Stimulated activated CD4-positive, alpha-beta T cell treated with anti-CD3 and anti-CD28 coated beads, Interleukin-15, amount 100 ng/mL, for 1 hour (primary cell): ENCODE measurements at places on chromosomes 2 and 18.
A peak's percentile ranks its signal among the peaks of the same experiment; 100 is the strongest.

DNA sequence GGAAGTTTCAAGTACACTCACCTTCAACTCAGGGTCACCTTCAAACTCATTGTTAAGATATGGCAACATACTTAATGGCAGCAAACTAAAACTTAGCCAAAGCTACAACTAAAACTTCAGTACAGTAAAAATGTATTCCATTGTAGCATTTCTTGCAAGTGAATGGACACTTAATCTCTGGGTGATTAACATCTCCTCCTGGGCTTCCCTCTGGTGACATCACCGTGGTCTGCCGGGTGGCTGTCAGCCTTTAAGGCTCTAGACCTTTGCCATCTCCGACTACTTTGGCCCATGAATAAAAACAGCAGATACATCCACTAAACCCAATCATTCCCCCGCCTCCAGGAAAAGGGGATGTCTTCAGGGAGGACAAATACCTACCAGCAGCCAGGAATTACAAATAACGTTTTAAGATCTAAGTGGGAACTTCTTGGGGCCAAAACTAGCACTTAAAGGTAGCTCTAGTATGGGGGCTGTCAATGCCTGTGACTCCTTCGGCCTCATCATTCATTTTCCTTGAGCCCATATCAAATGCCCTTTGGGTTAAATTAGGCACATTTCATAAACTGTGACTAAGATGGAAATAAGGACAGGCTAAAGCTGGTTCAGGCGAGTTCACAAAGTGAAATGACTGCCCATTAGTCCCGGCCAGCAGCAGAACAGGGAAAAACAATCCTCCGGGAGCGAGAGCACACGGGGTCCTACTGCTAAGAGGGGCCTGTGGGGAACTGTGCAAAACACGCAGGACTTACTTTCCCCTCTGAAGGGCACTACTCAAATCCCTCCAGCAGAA, 1.1 kb downstream of the TFCP2L1 start:
- DNase-seq, result no peak

DNA sequence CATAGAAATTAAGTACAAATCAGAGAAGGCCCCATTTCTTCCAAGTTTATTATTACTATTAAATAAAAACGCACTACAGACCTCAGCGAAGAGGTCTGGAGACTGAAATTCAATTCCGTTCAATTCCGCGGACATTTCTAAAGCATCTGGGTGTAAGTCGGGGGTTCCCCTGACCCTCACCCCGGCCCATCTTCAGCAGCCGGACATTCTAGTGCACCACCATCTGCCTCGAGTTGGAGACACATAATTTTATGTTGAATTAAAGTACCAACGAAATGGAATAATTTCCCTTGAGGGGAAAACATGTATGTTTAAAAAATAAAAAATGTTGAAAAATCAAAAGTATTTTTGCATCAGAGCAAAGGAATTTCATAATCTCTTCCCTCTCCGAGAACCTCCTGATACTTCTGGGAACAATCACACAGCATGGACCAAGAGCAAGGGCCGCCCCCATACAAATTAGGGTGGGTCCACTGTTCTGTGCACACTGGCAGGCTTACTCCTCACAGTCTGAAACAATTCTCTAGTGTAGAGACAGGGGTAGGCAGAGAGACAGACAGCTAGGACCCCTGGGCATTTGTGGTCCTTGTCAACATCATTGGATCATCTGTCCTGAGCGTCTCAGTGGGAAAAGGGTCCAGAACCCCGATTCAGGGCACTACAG, 29.3 kb downstream of the MBP start:
- no peak for DNase-seq

- no peak for DNase-seq
Measured at GRCh38 chr2:101930847-101931246, 60.9 kb upstream of the IL1R2 start.

DNA sequence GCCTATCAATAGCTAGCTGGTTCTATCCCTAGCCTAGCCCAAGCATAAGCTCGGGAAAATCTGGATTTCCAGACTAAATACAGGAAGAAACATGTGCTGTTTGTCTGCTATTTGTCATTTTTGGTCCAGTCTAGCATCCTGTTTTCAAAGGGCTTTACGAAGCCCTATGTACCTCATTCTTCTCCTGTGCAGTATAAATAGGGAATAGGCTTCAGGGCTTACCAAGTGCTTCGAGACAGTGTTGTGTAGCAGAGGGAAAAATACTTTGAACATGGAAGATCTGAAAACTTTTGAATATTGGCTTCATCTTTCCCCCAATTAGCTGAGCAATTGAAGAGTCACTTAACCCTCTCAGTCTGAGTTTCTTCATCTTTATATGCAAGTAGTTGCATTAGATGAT, 679.8 kb downstream of the TDRD15 start:
- no peak for DNase-seq

GRCh38 chr2:207164006-207164831, 1.5 kb downstream of the KLF7 start:
- no peak for DNase-seq

DNA sequence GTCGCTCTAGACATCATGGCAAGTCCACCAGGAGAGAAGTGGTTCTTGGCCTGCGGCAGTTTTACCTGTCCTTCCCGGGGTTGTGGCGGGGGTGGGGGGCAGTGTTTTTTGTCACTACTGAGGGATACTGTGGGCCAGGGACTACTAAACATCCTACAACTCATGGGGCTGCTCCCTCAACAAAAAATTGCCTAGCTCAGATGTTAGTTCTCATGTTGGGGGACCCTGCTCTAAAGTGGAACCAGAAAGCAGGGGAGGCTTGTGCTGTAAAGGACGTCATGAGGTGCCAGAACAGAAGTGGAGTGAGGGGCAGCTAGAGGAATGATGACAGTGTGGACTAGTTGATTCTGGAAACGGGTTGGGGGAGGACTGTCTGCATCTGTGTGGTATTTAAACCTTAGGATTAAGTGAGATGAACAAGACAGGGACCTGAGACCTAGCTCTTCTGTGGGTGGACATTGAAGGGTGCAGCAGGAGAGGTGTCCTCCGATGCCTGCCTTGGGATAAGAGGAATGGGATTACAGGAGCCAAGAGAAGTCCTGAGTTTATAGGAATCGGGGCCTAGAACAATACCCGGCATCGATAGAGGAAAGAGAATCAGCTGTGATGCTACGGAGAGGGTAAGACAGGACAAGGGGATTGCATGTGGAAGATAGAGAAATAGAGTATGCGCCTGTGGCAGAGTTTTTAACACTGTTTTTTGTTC, 2.7 kb downstream of the RPL31 start:
- DNase-seq, result no peak

- peak; percentile 67 for DNase-seq
Measured at GRCh38 chr18:62526098-62527025, 3.5 kb downstream of the ZCCHC2 start.

DNA sequence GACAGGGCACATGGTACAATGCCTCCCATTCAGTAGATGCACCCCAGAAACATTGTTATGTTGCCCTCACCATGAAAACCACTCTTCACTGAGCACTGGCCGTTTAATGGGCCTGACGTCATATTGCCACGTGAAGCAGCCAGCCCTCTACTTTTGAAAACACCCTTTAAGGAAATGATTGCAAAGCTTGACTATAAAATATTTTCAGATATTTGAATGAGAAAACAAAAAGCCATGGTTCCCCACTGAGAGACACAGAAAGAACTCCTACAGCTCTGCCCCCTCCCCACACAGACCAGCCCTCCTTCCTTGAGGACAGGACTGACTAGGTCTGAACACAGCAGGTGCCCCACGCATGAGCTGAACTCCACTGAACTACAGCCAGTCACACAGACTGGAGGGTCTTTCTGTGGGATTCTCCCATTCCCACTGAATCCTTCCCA, 349.1 kb downstream of the ANAPC1 start:
- no peak for DNase-seq

GRCh38 chr2:189646521-189646920, 14.7 kb upstream of the ASNSD1 start:
- DNase-seq, result no peak

GRCh38 chr2:14907014-14907612, 274.6 kb downstream of the LRATD1 start:
- DNase-seq, result no peak

DNA sequence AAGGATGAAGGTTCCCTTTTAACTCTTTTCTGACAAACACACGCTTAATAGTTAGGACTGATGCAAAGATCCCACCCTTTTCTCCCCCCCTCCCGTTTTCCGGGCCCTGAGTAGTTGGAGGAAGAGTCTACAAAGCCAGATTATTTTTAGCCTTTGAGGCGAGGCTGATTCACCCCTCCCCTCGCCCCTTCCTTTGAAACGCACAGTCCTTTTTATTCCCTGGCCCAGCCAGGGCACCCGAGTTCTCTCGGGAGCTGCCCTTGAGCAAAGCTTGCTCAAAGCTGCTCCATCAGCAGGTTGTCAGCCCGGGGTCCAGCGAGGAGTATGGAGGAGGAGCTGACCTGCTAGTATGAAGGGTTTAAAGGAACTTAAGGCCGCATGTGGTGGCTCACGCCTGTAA, 47.1 kb upstream of the SPRED2 start:
- no peak for DNase-seq

GRCh38 chr18:50286391-50287027, 983 bp downstream of the CXXC1 start:
- no peak for DNase-seq

DNA sequence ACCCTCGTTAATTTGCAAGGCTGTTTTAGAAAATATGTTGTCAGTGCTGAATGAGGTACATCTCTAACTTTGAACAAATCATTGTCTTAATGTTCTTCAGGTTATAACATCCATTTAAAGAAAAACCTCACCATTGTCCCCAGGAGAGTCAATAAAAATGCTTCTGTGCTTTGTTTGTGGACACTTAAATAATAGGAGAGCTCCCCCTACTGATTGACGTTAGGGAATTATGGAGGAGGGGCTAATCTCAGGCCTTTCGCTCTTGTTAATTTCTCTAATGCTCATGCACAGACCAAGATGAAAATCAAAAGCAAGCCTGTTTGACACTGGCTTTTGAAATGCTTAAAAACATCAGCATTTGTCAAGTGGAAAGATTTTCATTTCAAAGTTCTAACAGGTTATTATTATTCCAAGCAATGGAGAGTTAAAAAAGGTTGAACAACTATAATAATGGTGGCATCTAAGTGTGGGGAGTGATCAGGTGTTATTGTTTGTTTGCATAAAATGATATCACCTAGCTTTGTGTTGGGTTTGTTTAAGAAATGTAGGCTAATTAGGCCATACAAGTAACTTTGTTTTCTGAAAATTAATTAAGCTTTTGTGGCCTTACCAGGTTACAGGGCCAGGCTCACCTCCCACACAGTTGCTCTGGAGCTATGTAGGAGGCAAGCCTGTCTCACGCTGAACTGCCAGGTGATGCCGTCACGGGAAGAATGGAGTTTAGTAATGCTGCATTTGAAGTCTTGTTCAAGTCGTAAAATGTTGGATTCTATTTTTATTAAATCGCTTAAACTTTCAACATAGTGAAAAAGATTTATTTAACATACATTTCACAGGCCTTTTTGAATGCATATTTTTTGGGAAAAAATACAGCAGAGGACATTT, 51.7 kb upstream of the SMIM21 start:
- no peak for DNase-seq

GRCh38 chr2:22795287-22795866, 589.6 kb upstream of the KLHL29 start:
- no peak for DNase-seq

DNA sequence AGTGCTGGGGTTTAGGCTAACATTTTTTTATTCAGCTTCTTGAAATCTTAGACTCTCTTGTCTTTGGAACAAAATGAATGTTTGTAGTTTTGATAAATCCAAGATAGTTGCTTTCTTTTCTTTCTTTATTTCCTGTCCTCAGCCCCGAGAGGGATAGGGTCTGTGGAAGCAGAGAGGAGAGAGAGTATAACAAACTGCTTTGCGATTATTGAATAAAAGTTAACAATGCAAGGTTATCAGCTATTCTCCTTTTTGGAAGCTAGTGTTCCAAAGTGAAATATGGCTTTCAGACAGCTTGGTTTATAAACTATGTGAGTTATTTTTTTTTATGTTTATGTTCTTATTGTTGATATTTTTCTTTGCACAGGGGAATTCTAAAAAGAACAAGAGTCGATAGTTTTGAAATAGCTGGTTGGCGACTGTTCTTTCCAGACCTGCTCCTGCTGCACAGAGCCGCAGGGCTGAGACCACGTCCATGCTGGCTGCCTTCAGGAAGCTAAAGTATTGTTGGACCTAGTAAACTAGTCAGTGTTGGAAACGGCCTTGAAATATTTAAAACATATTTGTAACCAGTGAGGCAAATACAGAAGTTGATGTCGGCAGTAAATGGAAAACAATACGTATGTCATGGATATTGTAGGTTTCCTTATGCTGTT, 15.5 kb upstream of the STON1 start:
- DNase-seq, result no peak

DNA sequence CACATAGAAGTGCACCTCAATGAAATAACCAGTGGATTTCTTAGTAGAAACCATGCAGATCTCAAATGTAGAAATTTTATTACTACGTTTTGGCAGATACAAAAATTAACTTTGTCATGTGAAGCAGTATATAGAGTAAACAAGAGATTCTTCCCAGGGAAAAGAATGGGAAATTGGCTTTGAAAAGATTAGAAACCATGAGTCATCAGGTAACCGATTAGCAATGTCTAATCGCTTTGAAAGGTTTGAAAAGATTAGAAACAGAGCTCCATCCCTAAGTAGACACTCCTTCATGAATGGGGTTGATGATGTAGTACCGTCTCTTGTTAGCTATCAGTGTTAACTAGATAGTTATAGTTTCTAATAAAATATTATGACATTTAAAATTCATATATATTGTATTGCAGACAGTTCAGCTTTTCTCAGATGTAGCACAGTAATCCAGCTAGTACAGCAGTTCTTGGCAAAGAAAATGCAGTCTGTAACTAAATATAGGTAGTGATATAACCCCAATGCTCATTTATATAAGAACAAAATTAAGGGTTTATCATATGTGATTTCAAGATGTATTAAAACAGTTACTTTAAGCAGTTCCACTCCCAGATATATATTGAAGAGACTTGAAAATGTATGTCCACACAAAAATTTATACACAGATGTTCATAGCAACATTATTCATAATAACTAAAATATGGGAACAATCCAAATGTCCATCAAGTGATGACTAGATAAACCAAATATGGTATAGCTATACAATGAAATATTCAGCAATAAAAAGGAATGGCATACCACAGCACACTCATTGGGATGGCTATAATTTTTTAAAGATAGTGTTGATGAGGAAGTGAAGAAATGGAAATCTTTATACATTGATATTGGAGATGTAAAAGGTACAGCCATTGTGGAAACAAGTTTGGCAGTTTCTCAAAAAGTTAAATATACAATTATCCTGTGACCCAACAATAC, 113.9 kb downstream of the PTPN4 start:
- DNase-seq, result no peak

GRCh38 chr2:223066721-223067120, 14.7 kb downstream of the KCNE4 start:
- DNase-seq, result no peak

GRCh38 chr2:104841744-104842143, 12.2 kb upstream of the POU3F3 start:
- no peak for DNase-seq

GRCh38 chr2:211941216-211941747, 597.3 kb downstream of the ERBB4 start:
- DNase-seq, result no peak
